Stimulated activated effector memory CD8-positive, alpha-beta T cell treated with anti-CD3 and anti-CD28 coated beads, Interleukin-12 subunit alpha, Interleukin-12 subunit beta, amount 100 ng/mL, for 72 hours (primary cell): ENCODE measurements at places on chromosomes 1 and 21.

DNA sequence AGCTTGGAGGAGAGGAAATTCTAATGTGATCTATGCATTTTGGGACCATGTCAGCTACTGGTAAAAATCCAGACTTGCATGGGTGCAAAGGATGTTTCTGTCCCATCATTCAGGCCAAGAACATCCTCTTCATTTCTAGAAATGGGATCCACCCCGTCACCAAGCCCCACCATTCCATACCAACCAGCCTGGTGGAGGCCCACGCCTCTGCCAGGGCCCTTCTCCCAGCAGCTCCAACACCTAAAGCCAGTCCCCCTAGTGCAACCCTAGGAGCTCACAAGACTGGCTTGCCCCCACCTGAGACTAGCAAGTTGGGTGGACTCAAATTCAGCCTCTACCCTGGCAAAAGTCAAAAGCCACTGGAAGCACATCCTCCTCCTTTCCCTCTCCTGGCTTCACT lies 1.9 kb downstream of the ARHGEF11 start:
- DNase-seq: no peak

DNA sequence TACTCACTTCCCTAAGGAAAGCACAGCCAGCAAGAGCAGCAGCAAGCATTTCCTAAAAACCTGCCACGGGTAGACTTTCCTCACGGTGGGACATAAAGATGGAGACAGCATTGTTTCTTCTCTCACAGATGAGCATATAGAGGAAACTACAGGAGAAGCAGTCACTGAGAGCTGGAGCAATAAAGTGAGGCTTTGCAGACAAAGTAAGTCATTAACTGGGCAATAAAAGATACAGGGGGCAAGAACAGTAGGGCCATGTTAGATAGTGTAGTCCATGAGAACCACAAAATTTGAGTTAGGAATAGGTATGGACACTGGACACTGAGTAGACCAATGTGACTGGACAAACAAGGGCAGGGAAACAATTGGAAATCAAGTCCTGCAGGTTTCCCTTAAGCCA lies 240.1 kb upstream of the NFIA start:
- DNase-seq: no peak

DNA sequence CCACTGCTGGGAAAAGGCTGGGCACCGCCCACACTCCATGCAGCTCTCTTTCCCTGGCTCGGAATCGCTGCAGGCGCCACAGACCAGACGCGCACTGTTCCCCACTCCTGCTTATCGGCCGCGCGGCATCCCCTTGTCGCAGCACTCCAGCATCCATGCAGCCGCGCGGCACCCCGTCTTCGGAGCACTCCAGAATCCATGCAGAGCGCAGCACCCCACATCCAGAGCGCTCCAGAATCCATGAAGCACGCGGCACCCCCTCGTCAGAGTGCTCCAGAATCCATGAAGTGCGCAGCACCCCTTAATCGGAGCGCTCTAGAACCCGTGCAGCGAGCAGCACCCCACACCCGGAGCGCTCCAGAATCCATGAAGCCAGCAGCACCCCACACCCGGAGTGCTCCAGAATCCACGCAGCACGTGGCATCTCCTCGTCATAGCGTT lies 9.5 kb downstream of the TFF3 start:
- no peak for DNase-seq

- no peak for DNase-seq
Observed at GRCh38 chr1:62904856-62905225, 120.9 kb downstream of the ATG4C start.

DNA sequence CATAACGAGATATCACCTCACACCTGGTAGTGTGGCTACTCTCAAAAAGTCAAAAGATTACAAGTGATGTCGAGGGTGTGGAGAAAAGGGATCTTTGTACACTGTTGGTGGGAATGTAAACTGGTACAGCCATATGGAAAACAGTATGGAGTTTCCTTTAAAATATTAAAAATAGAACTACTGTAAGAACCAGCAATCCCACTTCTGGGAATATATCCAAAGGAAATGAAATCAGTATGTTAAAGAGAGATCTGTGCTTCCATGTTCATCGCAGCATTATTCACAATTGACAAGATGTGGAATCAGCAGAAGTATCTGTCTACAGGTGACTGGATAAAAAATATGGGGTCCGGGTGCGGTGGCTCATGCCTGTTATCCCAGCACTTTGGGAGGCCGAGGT lies 7.6 kb upstream of the PIK3C2B start:
- no peak for DNase-seq

DNA sequence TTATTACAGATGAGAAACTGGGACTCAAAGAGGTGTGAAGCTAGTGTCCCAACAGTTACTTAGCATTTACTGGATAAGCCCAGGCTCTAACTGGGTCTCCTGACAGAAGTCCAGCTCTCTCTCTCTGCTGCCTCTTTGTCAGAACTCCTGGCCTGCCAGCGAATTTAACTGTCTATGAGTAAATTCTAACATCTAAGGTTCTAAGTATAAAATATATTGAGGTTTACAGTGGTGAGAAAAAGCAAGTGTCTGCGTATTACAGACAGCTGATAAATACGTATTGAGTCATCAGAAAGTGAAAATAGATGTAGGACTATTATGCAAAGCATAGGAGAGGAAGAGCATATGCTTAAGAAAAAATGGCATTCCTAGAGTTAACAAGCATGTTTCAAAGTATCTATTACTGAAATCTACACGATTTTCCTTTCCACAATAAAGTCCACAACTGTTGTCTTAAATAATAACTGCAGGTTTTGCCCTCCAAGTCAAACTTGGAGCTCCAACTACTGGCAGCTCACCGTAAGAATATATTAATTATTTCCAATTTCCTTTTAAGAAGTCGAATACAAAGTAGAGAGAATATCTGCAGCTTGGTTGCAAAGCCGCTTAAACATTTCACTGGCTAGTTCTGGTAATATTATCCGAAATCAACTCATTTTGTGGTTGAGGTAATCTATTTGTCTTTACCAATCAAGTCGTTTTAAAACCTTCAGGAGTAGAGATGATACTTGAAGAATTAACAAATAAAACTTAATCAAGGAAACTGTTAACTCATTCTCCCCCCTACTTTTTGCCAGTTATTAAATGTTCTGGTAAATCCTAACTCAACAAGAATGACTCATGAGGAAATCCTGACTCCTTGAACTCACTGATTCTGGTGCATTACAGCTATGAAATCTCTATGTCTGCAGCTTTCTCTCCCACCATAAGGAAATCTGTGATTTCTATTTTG lies 1.4 kb upstream of the RGS2 start:
- DNase-seq: no peak

GRCh38 chr1:3551711-3552110 lies 59.6 kb downstream of the MEGF6 start:
- DNase-seq: no peak

DNA sequence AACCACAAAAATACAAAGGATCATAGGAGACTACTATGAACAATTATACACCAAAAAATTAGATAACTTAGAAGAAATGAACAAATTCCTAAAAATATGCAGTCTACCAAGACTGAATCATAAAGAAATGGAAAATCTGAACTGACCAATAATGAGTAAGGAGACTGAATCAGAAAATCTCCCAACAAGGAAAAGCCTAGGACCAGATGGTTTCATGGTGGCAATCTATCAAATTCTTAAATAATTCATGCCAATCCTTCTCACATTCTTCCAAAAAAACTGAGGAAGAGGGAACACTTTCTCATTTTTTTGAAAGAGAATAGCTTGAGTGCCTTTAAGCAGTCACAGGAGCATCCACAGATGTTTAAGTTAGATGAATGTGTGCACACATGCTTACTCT lies 31.8 kb upstream of the DISP1 start:
- DNase-seq: no peak

- DNase-seq: no peak
Observed at GRCh38 chr1:10753299-10753698, 43.1 kb downstream of the CASZ1 start.

DNA sequence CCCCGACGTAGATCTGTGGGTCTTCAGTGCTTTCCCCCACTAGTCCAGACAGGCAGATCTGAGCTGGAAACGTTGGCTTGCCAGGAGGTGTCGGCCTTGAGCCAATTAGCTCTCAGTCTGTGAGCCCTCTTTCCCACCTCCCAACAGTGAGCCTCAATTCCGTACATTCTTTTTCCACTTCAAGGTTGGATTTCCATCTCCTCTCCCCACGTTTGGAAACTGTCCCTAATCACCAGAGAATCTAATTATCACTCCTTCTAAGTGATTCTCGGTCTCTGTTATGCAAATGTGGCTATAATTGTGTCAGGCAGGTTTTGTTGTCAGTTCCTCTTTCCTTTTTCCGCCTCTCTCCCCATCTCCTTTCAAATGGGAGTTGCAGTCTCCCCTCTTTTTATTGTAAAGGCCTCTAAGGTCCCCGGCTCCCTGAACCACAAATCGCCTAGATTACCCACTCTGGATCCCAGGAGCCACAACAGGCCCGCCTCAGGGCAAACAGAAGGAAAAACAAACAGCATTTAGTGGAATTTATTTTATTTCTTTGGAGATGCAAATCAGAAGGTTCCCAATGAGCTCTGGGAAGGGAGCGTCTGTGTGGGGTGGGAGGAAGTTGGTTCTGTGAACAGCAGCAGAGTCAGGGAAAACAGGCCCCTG lies 29.4 kb upstream of the LRRN2 start:
- DNase-seq: no peak

- no peak for DNase-seq
Observed at GRCh38 chr1:202216691-202217090, 23.1 kb downstream of the LGR6 start.

- no peak for DNase-seq
Observed at GRCh38 chr1:80882553-80882952, 918.2 kb upstream of the ADGRL2 start.

GRCh38 chr1:80542231-80542630 lies 1258.5 kb upstream of the ADGRL2 start:
- DNase-seq: no peak

GRCh38 chr1:107883562-107883961 lies 81.4 kb downstream of the VAV3 start:
- DNase-seq: no peak

DNA sequence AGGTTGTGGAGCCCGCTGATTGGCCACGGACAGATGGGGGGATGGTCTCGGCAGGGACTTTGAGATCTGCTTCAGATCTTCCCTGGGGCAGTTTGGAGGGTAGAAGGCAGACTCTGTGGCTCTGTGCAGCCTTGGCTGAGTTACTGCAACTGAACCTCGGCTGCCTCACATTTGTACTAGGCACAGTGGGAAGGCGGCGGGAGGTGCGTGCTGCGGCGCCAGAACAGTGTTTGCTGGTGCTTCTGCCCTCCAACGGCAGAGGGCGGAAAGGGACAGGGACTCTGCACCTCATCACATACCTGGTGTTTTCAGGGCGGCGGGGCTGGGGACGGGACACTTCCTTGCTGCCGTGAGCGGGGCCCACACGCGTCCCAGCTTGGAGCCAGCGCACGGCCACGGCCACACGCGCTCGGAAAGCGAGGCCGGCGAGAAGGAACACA lies 26.2 kb downstream of the SLC66A1 start:
- no peak for DNase-seq

DNA sequence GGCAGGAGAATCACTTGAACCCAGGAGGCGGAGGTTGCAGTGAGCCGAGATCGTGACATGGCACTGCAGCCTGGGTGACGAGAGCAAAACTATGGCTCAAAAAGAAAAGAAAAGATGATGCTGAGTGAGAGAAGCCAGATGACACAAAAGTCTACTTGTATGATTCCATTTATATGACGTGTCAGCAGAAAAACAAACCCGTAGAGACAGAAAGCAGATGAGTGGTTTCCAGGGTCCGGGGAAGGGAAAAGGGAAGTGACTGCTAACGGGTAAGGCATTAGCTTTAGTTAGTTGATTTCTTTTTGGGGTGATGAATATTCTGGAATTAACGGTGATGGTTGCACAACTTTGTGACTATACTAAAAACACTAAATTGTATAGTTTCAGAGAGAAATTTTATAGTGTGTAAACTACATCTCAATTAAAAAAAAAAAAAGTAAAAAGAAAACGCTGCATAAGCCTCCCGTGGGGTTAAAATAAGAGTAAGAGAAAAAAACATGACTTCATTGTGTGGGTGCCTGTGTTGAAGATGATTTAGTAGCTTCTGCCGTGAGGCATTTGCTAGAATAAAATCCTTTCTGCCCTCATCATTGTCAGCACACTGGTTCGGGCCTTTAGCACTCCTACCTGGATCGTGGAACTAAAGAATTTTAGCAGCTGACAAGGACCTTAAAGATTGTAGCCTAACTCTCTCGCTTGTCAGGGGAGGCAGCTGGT lies 24.7 kb upstream of the ATP5PO start:
- no peak for DNase-seq

GRCh38 chr1:89453123-89453972 lies 71.3 kb upstream of the LRRC8B start:
- no peak for DNase-seq

GRCh38 chr1:177591155-177591554 lies 378.7 kb downstream of the SEC16B start:
- no peak for DNase-seq

DNA sequence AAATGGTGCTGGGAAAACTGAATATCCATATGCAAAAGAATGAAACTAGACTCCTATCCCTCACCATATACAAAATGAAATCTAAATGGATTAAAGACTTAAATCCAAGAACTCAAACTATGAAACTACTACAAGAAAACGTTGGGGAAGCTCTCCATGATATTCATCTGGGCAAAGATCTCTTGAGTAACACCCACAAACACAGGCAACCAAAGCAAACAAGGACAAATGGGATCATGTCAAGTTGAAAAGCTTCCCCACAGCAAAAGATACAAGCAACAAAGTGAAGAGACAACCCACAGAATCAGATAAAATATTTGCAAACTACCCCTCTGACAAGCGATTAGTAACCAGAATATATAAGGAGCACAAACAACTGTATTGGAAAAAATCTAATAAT lies 13.8 kb downstream of the TTC13 start:
- DNase-seq: no peak

GRCh38 chr1:55990007-55990406 lies 589.4 kb downstream of the PLPP3 start:
- no peak for DNase-seq

DNA sequence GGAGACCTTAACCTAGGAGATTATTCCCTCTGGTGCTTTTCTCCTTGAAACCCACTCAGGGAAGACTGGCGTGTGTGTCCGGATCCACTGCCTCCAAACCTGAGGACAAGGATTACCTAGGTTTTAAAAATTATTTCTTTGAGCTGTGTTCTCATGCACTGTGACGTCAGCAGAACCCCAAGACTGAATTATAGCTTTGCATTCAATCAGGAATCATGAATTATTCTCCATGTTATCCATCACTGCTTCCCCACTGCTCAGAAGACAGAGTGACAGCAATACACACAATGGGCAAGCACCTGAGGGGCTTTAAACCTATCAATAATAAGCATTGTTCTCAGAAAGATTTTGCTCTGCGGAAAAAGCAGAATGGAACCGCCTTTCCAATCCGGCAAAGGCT lies 253.2 kb upstream of the FOXD3 start:
- DNase-seq: no peak

DNA sequence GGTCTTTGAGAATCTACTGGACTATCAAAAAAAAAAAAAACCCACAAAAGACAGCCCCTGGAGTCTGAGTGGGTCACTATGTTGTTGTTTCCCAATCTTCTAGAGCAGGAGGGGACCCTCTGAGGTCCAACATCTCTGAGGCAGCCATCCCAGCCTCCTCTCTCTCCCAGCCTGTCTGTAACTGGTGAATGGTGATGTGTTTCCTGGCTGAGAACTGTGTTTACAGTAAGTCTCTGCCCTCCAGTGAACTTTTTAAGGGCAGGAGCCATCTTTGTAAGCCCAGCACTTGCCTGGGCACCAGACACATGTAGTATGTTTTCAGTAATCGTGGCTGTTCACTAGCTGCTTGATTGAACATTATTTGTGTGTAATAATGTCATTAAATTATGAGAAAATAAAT lies 85.7 kb downstream of the SPATA46 start:
- DNase-seq: no peak
